ENCODE measurements at places on chromosomes 16 and 17.
A peak's percentile ranks its signal among the peaks of the same experiment; 100 is the strongest.

GRCh38 chr17:40560592-40561293, 4.5 kb downstream of the CCR7 start:
- peak; percentile 90 for DNase-seq

DNA sequence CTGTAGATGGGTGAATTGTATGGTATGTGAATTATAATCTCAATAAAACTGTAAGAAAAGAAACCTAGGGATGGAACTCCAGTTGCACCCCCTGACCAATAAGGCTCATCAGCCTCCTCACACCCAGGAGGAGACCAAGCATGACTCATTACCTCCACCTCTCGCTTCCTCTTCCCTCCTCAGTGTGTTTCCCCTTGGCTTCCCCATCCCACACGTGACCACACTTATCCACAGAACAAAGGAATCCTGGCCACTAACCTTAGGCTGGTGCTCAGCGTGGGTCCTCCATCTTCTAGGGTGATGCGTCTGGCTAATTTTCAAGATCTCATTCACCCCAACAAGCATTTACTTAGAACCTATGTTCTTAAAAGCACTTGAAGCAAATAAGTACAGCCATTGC, 36.2 kb upstream of the MAP3K14 start:
- no peak for DNase-seq

GRCh38 chr17:15406081-15406480, 61.3 kb downstream of the CDRT4 start:
- no peak for DNase-seq

DNA sequence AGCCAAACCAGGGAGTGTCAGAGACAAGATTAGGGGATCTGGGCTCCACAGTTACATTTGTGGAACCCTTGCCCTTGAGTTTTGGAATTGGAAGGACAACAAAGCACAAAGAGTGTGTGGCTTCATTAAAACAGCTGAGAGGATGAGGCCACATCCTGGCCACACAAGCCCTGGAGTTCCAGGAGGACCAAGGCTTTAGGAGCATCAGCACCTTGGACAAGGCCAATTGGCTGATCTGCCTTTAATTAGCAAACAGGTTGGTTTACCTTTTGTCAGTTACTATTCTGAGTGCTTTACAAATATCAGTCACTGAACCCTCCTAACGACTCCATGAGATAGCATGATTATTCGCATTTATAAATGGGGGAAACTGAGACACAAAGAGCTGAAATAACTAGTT, 54.7 kb downstream of the SLC6A2 start:
- no peak for DNase-seq

DNA sequence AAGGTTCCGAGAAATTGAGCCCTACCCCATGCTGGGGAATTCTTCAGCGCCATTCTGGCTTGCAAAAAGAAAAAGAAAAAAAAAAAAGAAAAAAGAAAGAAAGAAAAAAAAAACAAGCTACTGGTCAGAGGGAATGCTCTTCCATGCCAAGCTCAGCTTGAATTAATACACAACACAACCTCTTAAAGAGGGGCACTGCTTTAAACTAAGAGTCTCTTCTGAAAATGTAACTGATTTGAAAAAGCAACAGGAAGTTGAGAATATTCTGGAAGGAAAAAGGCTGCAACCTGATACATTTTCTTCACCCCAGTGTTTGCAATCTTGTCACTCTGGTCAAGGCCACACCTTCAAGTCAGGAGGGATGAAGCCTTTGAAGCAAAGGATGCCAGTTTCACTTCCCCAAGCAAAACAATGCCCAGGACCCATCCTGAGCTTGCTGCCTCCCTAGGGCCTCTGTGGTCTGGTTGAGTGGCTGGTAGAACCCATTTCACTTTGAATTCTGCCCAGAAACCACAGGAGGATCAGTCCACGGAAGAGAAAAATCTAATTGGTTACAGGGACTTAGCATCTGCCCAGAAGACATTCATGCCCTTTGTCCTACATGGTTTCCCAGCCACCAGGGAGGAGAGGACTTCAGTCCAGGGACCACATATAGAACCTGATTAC, 389.7 kb downstream of the SOX9 start:
- DNase-seq, result no peak

DNA sequence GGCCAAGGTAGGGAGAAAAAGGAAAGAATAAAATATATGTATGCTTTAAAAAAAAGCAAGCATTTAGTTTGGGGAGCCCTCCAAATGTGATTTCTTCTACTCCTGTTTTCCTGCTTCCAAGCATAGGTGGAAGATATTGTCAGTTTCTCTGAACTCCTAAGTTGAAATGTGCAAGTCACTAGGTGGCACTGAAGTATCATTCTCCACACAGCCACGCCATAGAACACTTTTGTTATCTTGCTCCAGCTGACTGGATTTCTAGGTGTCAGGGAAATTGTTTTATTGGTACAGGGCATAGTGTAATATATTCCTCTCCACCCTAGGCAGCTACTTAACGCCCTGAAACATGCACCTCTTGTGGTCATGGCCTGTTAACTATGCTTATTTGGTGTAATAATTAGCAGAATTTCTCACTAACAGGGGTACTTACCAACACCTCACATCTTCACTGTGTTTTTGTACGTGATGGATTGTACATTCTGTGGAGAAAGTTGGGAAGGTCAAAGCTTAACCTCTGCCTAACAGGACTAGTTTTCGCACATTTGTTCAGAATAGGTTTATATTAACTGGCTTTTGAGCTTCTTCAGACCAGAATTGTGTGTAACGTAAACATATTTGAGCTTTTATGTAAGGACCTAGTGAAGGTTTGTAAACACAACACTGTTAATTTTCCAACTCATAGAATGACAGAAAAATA, 69.3 kb downstream of the FTO start:
- no peak for DNase-seq

DNA sequence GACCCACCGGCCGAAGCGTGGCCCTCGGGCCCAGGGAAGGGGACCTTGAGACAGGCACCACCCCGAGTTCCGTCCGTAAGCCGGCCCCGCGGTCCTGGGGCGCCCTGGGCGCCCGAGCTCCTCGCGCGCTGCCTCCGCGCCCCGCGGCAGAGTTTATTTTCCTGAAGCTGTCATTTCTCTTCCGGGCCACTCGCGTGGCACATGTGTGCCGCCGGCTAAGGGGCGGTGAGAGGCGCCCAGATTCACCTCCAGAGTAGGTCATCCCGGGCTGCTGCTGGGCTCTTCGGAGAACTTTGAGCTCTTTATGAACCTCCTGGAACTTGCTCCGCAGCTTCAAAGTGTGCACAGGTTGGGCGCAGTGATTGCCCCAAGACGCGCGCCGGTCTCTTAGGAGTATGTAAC, 489 bp downstream of the ZC3H18 start:
- DNase-seq, result peak; percentile 59

GRCh38 chr16:72588551-72588950, 416.6 kb upstream of the PMFBP1 start:
- DNase-seq, result no peak

GRCh38 chr16:11203111-11203623, 52.8 kb downstream of the SOCS1 start:
- no peak for DNase-seq

- DNase-seq, result no peak
Measured at GRCh38 chr17:15267996-15268395, 2.9 kb upstream of the PMP22 start.

- DNase-seq, result no peak
Measured at GRCh38 chr16:56369202-56369601, 56.1 kb downstream of the AMFR start.

DNA sequence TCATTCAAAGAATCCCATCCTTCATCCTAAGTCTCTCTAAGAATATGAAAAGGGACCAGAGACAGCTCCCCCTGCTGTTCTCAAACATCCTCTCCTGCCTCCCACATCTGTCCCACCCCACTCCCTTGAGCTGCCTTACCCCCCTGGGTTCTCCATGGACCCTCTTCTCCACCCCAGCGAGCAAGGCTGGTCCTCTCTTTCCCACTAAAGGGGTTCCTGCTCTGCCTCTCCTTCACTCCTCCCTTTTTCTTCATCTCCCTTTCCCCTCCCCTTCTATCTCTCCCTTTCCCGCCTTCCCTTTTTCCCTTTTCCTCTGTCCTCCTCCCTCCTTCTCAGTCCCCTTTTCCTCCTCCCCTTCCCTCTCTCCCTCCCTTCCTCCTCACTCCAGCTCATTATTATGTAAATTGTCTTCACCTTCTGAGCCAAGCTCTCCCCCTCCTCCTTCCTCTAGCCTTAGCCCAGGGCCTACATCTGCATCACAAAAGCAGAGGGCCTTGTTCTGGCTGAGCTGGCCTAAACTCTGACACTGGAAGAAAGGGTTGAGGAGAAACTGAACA, 90.0 kb downstream of the GNAO1 start:
- DNase-seq, result no peak

GRCh38 chr17:46874906-46875305, 23.5 kb downstream of the WNT9B start:
- no peak for DNase-seq

GRCh38 chr16:720447-720989, 428 bp upstream of the ANTKMT start:
- DNase-seq, result no peak

DNA sequence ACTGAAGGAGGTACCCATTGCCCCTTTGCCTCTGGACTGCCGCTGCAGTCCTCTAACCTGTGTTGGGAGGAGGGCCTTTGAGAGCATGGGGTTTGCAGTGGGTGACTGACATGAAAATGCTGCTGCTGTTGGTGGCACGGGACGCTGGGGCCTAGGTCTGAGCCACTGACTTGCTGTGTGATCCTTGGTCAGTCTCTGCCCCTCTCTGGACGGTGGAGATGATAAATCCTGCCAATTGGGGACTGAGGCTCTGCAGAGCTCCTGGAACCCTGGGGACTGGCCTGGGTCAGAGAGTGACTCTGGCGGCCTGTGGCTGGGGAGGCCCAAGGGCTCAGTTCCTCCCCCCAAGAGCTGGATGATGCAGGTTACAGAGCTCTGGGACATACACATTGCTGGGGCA, 6.1 kb upstream of the PYDC1 start:
- no peak for DNase-seq

DNA sequence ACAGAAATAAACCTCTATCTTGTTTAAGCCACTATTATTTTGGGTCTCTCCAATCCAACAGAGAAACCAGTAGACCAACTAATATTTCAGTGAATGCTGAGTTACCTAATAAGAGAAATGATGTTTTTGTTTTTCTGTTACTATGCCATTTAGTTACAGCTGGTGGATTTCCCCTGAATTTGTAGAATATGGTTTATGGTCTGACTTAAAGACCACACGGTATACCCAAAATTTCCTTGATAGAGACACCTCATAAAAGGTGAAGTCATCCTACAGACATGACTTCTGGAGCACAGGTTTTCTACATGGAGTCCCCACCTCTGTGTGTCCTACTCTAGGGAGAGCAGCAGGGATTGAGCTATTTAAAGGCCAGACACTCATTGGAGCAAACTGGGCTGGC, 13.3 kb downstream of the PIK3R5 start:
- no peak for DNase-seq

DNA sequence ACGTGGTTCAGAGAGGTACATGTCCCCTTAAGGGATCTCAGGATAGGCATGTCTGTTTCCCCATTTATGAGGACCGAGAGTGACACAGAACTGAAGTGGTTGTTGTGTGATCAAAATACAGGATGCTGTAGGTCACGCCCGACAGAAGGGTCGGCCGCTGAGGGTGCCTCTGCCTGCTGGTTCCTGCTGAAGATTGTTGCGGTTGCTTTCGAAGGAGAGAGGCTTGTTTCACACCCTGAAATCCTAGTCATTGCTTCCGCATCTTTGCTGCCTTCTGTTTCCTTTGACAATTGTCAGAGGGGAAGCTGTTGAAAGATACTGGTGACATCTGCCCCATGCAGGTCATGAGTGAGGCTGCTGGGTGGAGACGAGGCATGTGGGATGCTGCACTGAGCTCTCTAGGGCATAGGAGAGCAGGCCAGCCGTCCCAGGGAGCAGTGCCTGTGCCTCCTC, 3.8 kb upstream of the NAT9 start:
- DNase-seq, result peak; percentile 37

GRCh38 chr16:89051521-89052166, 42.0 kb upstream of the ACSF3 start:
- DNase-seq, result no peak

- DNase-seq, result no peak
Measured at GRCh38 chr16:8714174-8714573, 39.8 kb downstream of the ABAT start.

- DNase-seq, result no peak
Measured at GRCh38 chr17:31198026-31198425, 99.0 kb downstream of the OMG start.

DNA sequence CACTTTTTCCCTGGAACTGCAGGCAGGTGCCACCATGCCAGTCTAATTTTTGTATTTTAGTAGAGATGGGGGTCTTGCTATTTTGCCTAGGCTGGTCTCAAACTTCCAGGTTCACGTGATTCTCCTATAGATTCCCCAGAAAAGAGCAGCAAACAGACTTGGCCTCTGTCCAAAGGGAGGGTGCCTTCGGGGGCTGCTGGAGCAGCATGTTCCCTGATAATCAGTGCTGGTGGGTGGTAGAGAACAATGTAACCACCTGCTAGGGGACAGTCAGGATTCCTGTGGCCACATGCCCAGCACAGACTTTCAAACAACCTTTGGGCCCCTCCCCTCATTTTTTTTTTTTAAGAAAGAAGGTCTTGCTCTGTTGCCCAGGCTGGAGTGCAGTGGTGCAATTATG, 14.2 kb upstream of the CCNF start:
- no peak for DNase-seq

DNA sequence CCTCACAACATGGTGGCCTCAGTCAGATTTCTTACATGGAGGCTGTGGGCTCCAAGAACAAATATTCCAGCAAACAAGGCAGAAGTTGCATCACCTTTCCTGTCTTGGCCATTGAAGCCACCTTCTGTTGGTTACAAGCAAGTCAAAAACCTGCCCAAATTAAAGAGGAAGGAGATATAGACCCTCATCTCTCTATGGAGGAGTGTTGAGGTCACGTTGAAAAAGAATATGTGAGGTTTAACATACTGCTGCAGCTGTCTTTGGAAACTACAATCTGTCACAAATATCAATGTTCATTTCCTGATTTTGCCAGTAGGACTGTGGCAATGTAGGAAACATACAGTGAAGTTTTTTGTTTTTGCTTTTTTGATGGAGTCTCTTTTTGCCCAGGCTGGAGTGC, 211.4 kb downstream of the COPRS start:
- no peak for DNase-seq

DNA sequence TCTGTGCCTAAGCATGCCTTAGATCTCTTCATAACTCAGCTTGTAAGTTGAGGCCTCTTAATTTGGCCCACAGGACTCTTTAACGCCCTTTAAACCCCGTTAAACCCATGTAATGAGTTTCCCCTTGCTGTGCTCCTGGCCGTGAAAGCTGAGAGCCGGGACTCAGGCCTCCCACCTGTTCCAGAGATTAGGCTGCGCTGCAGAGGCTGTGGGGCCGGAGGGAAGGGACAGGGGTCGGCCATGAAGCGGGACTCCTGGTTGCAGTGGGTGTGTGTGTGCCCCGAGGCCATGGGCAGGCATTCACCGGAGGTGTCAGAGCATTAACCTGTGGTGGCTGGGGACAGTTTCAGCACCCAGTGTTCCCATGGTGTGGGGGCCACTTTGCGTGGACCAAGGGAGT, 150.8 kb upstream of the IRX3 start:
- DNase-seq, result no peak

GRCh38 chr17:49341356-49341755, 20.7 kb downstream of the ZNF652 start:
- no peak for DNase-seq

All from CD8-positive, alpha-beta memory T cell (primary cell).